AG10803 (cell line): ENCODE measurements at places on chromosomes 4 and X.

DNA sequence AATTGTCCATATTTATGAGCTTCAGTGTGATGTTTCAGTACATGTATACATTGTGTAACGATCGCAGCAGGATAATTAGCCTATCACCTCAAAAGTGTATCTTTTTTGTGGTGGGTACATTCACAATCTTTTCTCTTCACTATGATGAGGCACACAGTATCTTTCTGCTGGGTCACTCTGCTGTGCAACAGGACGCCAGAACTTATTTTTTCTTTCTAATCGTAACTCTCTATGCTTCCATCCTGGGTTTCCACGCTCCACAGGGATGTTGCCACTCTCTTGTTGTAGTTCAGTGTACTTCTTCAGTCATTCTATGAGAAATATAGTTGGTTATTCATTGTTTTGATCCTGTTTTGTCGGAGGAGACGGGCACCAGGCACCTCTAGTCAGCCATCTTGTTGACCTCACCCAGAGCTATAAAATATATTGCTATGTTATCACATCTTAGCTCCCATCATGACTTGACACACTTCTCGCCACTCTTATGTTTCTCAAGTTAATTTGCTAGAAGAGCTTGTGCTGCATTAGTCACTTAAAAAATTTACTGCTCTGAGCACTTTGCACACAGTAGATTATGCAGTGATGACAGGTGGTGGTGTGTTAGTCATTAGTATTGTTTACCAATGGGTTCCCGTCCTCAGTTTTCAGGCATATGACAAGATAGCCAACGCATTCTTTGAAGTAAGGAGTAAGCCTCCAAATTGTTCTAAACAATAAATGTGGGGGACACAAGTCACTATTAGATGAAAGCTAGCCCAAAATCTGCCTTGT, 1002.7 kb upstream of the PCDH7 start:
- DNase-seq = no peak

DNA sequence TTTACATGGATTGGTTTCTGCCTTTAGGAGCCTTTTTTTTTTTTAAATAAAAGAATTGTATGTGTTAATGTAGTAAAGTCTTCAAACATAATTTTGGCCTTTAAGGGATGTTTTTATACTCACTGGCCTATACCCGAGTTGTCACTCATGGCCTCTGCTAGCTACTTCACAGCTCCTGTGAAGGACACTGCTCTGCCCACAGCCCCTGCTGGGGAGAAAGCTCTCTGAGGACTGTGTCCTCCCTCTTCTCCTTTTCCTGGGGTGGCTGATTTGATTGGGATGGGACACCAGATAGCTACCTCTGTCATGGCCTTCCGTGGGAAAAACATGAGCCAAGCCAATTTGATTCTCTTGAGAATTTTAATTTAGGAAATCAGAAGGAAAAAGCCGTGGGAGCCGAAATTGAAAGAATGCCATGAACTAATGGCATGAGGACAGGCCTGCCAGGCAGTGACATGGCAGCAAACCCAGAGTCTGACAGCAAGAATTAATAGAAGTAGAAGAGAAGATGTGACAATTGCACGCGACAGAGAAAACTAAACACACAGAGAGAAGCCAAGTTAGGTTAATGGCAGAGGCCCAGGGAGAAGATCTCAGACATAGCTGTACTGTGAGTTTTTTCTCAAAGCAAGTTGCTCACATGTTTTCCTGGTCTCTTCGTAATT, 81.4 kb downstream of the ARHGAP10 start:
- peak; percentile 75 for DNase-seq

GRCh38 chrX:13651150-13651549, 1.8 kb upstream of the TCEANC start:
- no peak for DNase-seq

- DNase-seq = peak; percentile 64
Observed at GRCh38 chr4:159178151-159178546, 75.3 kb downstream of the RAPGEF2 start.

DNA sequence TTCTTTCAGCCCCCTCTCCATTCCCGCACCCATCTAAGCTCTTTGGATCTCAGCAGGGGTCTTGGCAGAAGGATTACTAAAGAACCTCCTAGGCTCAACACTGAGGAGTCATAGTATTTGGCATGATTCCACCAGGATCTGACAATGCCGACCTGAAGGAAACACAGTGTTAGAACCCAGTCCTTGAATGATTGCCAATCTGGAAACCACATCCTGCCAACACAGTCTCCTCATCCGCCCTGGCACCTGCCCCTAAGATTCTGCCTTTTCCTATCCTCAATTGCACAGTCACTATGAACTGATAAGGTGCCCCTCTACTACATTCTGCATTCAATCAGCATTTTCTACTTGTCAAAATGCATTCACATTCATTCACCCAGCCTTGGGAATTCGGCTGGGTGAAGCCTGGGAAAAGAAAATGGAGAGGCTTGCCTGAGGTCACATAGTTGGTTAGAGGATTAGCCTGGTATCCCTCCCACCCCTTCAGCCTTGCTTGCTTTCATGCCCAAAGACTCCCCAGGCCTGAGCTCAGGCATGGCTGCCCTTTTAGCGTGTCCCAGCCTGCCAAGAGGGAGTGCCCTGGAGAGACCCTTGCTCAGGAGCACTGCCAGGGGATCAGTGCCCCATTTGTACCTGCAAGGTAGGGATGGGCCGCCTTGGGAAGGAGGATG, 2.2 kb upstream of the CLDN2 start:
- DNase-seq = peak; percentile 34

- no peak for DNase-seq
Observed at GRCh38 chr4:102193145-102193544, 152.1 kb downstream of the SLC39A8 start.

GRCh38 chrX:44299177-44299576, 44.3 kb downstream of the EFHC2 start:
- DNase-seq = no peak

- peak; percentile 12 for DNase-seq
Observed at GRCh38 chr4:40586034-40586433, 43.6 kb downstream of the RBM47 start.

DNA sequence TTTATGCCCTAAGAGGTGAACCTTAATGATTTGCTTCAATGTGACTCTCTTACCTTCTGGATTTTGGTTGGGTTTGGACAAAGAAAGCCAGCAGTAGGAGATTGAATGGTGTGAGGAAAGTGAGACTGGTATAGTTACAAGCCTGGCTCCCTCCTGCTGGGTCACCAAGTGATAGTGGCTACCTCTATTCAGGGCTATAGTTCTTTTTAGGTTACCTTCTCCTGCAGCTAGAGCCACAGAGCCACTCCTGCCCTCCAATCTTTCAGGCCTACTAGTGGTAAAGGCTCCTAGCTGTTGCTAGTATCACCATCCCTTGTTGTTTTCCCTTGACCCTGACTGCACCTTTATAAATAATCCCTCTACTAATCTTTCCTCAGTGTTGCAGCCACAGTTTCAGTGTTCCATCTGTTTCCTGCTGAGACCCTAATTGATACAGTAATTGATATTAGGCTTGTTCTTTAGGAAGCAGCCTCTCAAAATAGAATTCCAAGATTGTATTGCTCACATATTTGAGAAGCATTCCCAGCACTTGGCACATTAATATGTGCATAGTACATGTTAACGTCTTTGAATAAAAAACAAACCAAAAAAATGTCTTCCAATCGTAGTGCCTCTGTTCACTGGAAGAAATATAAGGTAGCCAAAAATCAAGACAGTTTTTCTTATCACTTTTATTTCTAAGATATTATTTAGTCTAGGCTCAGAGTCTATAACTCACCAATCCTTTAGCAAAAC, 82.3 kb downstream of the SRPX start:
- DNase-seq = no peak

DNA sequence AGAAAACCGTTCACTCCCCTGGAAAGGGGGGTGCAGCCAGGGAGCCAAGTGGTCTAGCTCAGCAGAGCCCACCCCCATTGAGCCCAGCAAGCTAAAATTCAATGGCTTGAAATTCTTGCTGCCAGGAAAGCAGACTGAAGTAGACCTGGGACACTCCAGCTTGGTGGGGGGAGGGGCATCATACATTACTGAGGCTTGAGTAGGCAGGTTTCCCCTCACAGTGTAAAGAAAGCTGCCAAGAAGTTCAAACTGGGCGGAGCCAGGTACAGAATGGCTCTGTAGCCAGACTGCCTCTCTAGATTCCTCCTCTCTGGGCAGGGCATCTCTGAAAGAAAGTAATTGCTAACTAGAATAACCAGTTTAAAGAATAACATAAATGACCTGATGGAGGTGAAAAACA, 372.3 kb upstream of the F9 start:
- DNase-seq = no peak

GRCh38 chr4:632196-632790, 6.9 kb downstream of the PDE6B start:
- DNase-seq = no peak

- no peak for DNase-seq
Observed at GRCh38 chrX:40109288-40110008, 11.7 kb upstream of the BCOR start.

- DNase-seq = no peak
Observed at GRCh38 chrX:15750611-15751154, 12.6 kb downstream of the CA5B start.

- DNase-seq = no peak
Observed at GRCh38 chr4:65559270-65559669, 111.0 kb downstream of the EPHA5 start.

DNA sequence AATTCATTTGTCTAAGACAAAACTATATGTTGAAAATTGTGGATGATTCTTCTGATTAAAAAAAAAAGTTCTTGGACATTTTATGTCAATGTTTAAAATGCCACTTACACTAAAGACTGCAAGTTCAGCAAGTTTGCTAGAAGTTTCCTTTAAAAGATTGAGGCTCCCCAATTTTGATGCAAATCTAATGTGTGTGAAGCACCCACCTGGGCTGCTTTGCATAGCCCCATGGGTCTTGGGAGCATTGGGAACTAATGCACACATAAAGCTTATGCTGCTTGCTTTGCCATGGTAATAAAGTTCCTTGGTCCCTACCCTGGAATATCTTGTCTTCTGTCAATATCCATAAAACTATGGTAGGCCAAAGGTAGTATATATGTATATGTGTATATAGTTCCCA, 725.9 kb upstream of the GRID2 start:
- DNase-seq = no peak

DNA sequence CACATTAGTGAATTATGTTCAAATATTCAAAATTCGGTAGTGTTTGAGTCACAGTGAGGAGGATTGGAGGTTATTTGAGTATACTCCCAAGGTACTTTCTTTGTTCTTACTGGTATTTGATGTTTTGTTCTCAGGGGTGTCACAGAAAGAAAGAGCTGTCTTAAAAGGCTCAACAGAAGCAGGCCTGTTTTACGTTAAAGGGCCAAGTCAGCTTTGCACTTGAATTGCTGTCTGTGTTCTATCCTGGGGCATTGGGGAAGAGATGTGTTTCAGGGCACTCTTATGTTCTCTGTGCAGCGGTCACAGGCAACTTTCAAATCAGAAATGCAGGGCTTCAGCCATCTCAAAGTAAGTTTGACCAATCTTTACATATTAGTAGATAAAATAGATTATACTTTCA, 1113.1 kb upstream of the LCORL start:
- no peak for DNase-seq

DNA sequence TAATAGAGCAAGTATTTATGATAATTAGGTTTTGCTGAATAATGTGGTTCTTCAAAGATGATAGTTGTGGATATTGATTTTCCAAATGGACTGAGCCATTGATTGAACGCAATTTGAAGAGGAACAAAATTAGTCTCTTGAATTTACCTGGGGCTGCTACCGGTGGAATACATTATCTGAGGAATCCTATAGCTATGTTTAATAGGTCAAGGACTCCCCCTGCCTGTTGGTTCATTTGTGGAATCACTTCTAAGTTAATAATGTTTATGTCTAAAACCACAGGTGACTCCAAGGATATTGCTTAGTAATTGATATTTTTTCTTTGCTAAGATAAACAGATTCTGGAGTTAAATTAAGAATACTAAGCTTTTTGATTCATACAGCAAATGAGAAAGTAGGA, 576.0 kb upstream of the PABPC4L start:
- no peak for DNase-seq

GRCh38 chr4:81838586-81838985, 366.9 kb upstream of the RASGEF1B start:
- DNase-seq = no peak

- DNase-seq = no peak
Observed at GRCh38 chr4:152660526-152660925, 19.3 kb downstream of the TMEM154 start.

DNA sequence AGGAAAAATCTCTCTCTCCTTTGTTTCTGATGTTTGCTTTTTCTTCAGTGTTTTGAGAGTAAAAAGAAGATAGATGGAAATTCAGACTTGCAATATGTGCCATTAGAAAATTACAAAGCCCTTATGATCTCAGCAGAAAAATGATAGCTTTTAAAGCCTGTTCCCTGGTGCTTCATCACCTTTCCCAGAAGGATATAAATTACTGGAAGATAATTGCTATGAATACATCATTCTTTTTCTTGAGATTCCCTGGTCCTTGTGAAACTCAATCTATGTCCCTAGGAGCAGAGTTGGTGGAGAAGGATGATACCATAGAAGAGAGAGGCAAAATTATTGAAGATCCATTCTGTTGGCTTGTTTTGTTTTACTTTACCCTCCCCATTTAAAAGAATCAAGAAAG, 86.5 kb downstream of the GLRA3 start:
- DNase-seq = no peak

DNA sequence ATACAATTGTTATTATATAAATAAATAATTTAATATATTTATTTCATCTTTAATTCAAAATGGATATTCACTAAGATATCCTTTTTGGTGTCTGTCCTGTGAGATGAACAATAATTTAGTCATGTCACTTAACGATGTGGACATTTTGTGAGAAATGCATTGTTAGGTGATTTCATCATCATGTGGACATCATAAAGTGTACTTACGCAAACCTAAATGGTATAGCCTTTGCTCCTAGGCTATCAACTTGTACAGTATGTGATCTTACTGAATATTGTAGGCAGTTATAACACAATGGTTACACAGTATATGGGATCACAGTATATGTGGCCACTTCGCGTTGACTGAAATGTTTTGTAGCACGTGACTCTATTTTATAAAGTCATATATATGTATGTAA, 20.2 kb upstream of the CHRNA9 start:
- DNase-seq = no peak

DNA sequence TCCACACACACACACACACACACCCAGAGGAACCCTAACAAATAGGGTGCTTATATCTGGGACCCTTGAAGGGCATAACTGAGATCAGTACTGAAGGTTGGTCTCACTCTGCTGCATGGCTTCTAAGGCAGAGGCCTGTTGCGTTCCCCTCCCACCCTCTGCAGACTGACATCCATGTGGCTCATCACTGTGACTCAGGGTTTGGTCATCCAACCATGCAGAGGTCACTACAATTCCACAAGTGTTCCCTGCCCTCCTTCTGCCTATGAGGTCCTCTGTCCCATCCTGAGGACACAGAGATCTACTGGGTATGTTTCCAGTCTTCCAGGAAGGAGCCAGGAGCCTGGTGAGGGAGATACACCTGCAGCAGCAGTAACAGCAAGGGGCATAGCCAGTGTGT, 55.8 kb downstream of the XAGE2 start:
- DNase-seq = peak; percentile 37

- DNase-seq = no peak
Observed at GRCh38 chr4:95045429-95045828, 287.7 kb downstream of the BMPR1B start.
